ENCODE measurements at places on chromosomes 12 and 14.

- no peak for DNase-seq
Observed at GRCh38 chr12:92493816-92494215, 209.0 kb upstream of the PLEKHG7 start.

GRCh38 chr12:101590383-101590782 lies 4.4 kb upstream of the MYBPC1 start:
- DNase-seq, result no peak

DNA sequence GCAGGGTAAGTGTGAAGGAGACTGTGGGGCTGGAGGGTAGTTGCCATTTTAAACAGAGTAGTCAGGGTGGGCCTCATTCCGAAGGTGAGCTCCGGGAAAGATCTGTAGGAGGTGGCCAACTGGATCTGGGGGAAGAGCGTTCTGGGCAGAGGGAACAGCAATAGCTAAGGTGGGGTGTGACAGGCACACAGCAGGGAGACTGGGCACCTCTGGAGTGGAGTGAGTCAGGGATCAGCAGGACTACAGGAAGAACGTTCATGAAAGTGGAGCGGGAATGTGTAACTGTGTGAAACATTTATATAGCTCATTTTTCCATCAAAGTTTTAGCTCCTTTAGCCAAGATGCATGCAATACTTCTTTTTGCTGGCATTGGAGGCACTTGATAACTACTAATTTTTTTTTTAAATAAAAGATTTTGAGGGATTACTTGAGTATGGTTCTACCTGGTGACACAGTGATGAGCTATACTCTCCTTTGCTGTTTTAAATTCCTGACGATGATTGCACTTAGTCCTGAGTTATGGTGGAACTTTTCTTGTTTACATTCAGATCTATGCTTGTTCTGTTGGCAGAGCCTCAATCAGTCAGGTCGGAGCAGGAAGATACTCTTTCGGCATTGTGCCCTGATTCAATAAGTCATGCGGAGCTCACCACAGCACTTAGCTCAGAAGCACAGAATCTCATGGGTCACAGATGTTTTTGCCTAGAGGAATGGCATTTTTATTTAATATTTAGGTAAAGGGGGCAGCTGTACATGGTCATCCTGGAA lies 106.4 kb downstream of the WIF1 start:
- DNase-seq, result no peak

DNA sequence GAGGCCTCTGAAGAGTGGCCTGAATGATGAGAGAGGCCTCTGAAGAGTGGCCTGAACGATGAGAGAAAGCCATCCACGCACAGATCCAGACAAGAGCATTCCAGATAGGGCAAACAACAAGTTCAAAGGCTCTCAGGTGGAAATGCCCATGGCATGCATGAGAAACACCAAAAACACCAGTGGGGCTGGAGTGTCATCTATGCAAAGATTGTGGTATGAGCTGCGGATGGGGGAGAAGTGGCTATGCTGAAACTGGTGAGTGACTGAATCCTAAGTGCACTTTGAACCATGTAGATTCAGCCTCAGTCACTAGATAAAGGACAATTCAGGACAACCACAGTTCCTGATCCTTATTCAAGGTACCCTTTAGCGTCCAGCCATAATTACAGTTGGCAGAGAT lies 79.4 kb upstream of the GZMB start:
- no peak for DNase-seq

- DNase-seq, result no peak
Observed at GRCh38 chr14:59254146-59254910, 65.9 kb downstream of the DAAM1 start.

DNA sequence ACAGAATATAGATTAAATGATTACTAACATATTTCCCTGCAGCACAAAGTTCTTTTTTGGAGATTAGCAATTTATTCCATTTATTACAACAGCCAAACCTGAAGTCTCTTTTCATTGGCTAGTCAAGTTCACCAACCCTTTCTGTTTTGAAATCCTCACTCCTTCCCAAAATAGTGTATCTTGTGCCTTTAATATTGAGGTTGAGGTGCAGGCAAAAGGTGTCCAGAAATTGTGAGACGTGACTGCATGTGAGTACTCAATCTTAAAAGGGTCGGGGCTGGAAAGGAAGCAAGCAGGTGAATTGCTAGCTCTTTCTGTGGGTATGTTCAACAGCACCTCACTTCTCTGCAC lies 11.1 kb upstream of the FOXN3 start:
- DNase-seq, result no peak

- no peak for DNase-seq
Observed at GRCh38 chr14:85402569-85403162, 127.3 kb upstream of the FLRT2 start.

DNA sequence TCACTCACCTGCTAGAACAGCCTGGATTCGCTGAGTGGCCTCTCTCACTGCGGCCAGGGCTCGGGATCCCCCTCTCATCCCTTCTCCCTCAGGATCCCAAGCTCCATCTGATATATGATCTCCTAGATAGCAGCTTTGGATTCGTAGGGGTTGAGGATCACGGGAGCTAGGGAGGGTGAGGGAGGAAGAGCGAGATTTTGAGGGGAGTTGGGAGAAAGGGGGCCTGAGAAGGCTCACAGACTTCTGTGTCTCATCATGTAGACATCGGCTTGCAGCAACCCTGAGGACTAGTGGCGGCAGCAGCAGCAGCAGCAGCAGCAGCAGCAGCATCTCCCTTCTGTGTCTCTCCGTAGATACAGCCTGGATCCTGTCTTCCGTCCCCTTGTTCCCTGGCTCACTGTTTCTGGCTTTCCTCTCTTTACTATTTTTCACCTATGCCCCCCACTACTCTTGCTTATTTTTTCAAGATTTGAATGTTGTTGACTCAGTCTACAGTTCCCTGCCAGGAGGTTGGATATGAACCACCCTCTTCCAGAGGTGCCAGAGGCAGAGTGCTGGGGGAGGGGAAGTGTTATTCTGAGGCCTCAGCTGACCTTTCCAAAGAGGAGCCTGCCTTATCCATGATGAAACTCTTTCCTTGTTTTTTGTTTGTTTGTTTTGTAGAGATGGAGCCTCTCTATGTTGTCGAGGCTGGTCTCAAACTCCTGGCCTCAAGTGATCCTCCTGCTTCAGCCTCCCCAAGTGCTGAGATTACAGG lies at the start of gene CIROP:
Gene CIROP (minus strand): TSS at position 399 of the 757 bp plus-strand sequence. CDS start 69 bp downstream, at position 330.
- no peak for DNase-seq

DNA sequence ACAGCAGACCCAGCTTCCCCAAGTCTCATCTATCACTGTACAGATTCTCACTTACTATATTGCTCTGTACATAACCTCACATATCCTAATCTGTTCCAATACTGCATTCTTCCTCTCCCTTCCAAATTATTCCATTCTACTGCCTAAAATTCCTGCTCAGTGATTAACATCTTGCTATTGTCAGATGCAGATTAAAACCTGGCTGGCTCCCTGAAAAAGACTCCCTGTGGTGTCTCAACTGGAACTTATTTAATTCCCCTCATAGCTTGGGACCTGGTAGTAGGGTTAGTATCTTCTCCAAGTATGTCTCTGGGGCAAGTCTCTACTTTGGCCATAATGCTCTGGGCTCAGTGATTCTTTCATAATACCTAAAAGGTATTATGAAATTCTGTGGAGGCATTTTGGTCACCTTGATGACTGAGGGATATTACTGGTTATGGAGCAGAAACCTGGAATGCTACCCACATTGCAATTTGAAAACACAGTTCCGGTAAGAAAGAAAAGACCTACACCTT lies 55.8 kb downstream of the PAWR start:
- no peak for DNase-seq

DNA sequence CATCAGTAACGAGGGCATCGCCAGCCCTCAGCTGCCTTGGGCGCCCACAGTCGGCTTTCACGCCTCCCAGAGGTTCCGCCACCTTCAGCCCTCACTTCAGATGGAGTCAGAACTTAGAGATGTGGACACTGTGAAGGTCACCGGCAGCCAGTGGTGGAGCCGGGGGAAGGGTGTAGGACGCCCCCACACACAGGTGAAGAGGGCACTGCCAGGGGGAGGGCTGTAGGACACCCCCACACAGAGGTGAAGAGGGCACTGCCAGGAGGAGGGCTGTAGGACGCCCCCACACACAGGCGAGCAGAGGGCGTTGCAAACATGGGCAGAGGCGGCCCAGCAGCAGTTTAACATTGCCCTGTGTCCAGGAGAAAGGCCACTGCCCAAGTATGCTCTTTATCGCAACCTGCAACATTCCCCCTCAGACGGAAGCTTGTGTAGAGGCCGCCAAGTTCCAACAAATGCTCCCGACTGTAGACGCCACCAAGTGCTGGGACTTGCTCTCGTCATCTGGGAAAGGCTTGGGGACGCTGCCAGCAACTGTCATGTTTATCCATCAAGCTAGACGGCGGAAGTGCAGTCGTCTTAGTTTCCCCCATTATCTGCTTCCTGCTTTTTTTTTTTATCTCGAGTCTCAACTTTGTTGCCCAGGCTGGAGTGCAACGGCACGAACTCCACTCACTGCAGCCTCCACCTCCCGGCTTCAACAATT lies 4.9 kb upstream of the ANKLE2 start:
- no peak for DNase-seq

DNA sequence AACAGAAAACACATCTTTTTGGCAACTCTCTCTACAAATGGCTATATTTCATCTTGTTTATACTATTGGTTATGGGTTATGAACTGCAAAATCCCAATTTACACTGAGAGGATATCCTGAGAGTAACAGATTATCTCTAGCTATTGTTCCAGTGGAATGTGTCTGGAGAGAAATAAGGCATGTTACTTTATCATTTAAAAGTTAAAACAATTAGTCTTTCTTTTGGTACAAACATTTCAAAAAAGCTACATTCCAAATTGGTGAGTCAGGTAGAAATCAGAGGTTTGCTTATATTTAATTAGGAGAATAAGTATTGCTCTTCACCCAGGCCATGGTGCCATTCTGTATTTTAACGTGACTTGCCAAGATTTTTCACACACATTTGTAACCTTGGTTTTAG lies 411.6 kb downstream of the CCER1 start:
- no peak for DNase-seq

- no peak for DNase-seq
Observed at GRCh38 chr12:1916371-1917171, 1.9 kb downstream of the CACNA2D4 start.

DNA sequence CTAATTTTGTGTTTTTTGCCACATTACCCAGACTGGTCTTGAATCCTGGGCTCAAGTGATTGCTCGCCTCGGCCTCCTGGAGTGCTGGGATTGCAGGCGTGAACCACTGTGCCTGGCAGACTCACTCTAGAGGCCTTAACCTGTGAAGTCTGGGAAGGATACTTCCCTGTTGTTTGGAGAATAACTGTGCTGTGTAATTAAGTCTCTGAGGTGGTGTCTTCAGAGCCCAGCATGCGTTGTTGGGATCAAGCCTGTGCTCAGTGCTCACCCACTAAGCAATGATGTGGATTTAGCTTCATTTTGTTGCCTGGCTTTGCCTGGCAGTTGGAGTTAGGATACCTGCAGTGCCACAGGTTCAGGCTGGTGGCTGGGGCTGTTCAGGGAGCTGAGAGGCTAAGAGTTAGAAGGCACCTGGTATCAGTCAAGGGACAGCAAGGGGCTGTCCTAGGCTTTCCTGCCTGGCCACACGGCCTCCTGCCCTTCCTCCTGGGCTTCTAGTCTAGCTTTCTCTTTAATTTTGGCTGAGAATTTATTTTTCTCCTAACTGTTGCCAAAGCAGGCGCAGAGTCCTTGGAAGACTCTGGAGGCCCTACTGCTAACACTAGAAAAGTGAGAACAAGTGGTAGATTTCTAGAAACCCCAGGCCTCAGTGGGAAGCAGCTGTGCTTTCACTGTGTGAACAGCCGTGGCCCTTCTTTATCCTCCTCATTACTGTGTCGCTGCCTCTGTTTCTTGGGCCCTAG lies 38.5 kb downstream of the EP400 start:
- no peak for DNase-seq

DNA sequence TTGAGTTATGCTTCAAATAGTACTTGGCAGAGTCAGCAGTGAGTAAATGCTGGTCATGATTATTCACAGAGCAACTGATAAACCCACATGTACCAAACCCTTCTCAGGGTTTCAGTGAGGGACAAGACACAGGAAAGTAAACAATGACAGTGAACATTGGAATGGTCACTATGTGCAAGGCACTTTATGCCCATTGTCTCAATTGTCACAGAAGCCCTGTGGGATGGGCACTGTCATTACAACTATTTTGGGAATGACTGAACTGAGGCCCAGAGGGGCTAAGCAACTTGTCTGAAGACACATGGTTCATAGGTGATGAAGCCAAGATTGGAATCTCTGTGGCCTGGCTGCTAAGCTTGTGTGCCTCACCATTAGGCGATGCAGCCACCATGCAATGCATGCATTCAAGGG lies 238.5 kb downstream of the RBM19 start:
- no peak for DNase-seq

DNA sequence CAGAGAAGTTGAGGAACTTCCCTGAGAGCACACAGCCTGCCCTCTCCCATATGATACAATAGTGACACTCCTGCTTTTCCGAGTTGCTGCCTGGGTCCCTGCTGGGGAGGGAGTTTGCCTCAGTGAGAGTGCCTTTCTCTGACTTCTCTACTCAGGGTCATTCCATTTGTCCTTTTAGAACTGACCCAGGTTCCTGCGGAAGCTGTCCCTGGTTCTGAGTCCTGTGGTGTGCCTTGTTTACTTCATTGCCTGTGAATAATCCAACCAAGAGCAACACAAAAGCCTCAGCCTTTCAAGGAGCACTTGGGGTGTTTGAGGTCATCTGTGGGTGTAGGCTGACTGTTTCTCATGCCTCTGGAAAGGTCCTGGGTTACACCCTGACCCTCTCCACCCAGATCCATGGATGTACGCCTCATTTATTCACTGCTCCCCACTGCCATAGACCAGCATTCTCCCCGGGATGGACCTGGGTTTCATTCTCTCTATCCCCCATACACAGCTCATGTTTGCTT lies 13.6 kb downstream of the SERPINA1 start:
- no peak for DNase-seq

GRCh38 chr14:51547701-51548100 lies 104.0 kb upstream of the FRMD6 start:
- no peak for DNase-seq

GRCh38 chr12:53703756-53704155 lies 23.5 kb downstream of the CALCOCO1 start:
- no peak for DNase-seq

- no peak for DNase-seq
Observed at GRCh38 chr12:101919447-101919846, 42.1 kb downstream of the DRAM1 start.

DNA sequence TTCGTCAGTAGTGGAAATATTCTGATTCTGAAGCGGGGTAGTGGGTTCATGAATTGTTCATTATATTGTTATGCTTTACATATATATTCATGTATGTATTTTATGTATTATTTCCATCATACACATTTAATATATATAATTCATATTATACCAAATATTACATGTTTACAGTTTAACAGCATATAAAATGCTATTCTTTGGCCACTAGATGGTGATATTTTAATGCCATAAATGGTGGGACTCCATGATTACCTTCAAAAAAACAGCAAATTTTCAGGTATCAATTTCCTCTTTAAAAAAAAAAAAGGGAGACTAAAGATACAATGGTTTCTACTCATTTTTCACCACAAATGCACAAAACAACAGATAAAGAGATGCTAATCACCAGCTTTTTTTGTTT lies 41.0 kb downstream of the BDKRB1 start:
- no peak for DNase-seq

DNA sequence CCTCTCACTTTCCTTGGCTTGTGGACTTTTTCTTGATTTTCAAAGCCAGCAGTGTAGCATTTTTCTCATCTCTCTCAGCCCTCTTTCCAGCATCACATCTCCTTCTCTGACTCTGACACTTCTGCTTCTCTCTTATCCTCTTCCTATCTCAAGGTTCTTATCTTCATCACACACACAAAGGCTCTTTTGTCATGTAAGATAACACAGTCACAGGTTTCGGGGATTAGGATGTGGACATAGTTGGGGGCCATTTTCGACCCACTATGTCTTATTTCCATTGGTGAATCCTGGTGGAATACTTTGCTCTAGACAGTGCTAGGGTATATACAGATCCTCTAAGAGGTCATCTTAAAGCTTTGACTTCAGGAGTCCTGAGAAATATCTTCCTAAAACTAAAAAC lies 719.3 kb upstream of the TBX3 start:
- DNase-seq, result no peak
